ENCODE measurements at places on chromosomes 1 and 21. TPM values are rescaled to one million over a fixed set of nuclear protein-coding genes. Genes with fewer than 3 reads are reported as not detected.

GRCh38 chr1:21594935-21595897 is 73.9 kb downstream of the RAP1GAP start:
- peaks cover 11% of the 10 kb centered on the region for H3K27me3 ChIP-seq
- no peaks in the 10 kb centered on the region for H3K36me3 ChIP-seq
- no peaks in the 10 kb centered on the region for H3K4me1 ChIP-seq
- DNase-seq = peak; percentile 68
- H3K27ac ChIP-seq = no peak overlapping the region

Gene RPTN
- total RNA-seq = not detected

Gene APOBEC4
- total RNA-seq = not detected

Gene FAM78B
- not detected for total RNA-seq

DNA sequence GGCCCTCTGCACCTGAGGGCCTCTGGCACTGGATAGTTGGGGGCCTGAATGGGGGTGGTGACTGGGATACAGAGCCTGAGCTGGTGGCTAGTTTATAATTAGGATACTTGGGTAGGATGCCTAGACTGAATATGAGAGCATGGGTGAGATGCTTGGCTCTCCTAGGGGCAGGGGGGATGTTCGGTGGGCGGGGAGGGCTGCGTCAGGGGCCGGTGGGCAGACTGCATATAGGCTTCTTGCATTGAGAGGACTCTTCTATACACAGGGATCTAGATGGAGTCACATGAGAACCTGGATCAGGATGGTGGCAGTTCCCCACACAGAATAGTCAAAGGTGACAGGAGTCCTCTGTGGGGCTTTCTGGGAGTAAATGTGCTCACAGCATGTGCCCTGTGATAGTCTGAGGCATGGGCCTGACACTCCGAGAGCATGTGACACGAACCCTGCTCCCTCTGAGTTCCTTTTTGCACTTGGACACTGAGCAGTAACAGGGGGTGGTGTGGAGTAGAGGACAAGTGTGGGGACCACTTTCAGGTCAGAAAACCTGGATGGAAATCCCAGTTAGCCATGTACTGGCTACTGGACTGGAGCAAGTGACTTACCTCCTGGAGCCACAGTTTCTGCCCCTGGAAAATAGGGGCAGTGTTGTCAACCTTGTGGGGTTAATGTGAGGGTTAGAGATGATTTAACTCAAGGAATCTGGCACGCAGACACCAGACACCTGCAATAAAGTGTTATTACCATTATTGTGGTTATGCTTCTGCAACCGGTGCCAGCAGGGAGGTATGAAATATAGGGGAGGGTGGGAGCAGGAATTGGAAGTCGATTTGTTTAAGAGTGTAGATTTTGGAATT is 2.2 kb downstream of the MAP7D1 start:
- H3K4me3 ChIP-seq = peak overlapping the region; percentile 84
- DNase-seq = no peak
- H3K36me3 ChIP-seq = peaks cover 27% of the 10 kb centered on the region
- H3K27me3 ChIP-seq = no peaks in the 10 kb centered on the region
- H3K4me1 ChIP-seq = peaks cover 64% of the 10 kb centered on the region

GRCh38 chr1:76951153-76951552 is 83.9 kb downstream of the ST6GALNAC5 start:
- no peaks in the 10 kb centered on the region for H3K36me3 ChIP-seq
- H3K4me3 ChIP-seq = no peak overlapping the region
- no peak overlapping the region for H3K27ac ChIP-seq
- H3K27me3 ChIP-seq = no peaks in the 10 kb centered on the region
- no peaks in the 10 kb centered on the region for H3K4me1 ChIP-seq

GRCh38 chr21:41961753-41962152 is 7.9 kb upstream of the C2CD2 start:
- DNase-seq = no peak
- peak overlapping the region; percentile 31 for H3K4me3 ChIP-seq
- H3K27me3 ChIP-seq = peaks cover 15% of the 10 kb centered on the region
- no peak overlapping the region for H3K27ac ChIP-seq

- no peak for DNase-seq
- H3K4me3 ChIP-seq = no peak overlapping the region
- H3K36me3 ChIP-seq = peaks cover 17% of the 10 kb centered on the region
- peaks cover 2% of the 10 kb centered on the region for H3K27me3 ChIP-seq
These were observed 187.0 kb upstream of the RUNX1 start for GRCh38 chr21:35236090-35236489.

DNA sequence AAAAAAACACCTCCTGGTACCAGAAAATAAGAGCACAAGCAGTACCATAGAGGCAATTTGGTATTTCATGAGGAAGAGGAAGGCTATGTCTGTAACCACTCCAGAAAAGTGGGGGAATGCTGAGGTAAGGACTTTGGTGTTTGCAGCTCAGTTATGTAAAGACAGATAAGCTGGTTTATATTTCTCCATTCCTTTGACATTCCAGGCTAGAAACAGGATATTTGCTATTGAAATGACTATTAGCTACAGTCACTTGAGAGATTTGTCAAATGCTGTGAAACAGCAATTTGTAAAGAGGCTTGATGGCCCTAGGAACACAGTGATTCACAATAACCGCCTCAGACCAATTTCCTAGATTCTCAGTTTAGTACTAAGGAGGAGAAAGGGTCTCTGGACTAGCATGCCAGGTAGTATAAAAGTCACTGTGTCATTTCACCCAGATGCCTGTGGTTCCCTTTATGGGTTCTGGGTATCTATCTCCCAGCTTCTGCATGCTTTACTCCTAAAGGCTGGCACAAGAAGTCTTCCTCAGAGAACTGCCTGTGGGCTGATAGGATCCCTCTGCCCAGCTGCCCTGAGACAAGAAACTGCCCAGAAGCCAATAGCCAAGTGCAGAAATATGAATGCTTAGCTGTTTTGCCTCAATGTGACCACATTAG is 80.5 kb downstream of the VCAM1 start:
- no peak for DNase-seq
- peaks cover 2% of the 10 kb centered on the region for H3K36me3 ChIP-seq
- no peak overlapping the region for H3K27ac ChIP-seq
- H3K27me3 ChIP-seq = peaks cover 18% of the 10 kb centered on the region
- H3K4me3 ChIP-seq = no peak overlapping the region
- no peaks in the 10 kb centered on the region for H3K4me1 ChIP-seq

Gene CATSPERE
- 1.6 TPM for total RNA-seq

DNA sequence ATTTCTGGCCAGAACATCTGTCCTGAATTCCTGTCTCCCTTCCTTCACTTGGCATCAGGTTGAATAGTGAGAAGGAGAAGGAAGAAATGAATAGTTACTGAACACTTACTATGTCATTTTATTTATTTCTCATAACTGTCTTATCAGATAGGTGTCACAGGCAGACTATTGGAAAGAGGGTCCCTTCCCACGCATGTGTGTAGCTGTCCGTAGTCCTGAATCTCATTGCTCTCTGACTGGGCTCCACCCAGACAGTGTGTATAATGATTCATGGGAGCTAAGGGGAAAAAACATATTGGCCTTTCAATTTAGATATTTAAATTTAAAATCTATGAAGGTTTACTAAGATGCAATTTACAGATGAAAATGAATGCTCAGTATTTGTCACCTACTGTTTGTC is 86.1 kb downstream of the OMA1 start:
- H3K27me3 ChIP-seq = no peaks in the 10 kb centered on the region
- no peak overlapping the region for H3K4me3 ChIP-seq
- DNase-seq = no peak
- no peaks in the 10 kb centered on the region for H3K4me1 ChIP-seq
- no peak overlapping the region for H3K27ac ChIP-seq
- H3K36me3 ChIP-seq = no peaks in the 10 kb centered on the region

Gene ZFP69B
- total RNA-seq = 6.3 TPM

GRCh38 chr21:30102871-30103270 is 63.7 kb downstream of the CLDN17 start:
- H3K4me3 ChIP-seq = no peak overlapping the region
- DNase-seq = no peak
- no peaks in the 10 kb centered on the region for H3K4me1 ChIP-seq
- H3K36me3 ChIP-seq = no peaks in the 10 kb centered on the region
- H3K27ac ChIP-seq = no peak overlapping the region

Gene FAAH
- total RNA-seq = 5.3 TPM

DNA sequence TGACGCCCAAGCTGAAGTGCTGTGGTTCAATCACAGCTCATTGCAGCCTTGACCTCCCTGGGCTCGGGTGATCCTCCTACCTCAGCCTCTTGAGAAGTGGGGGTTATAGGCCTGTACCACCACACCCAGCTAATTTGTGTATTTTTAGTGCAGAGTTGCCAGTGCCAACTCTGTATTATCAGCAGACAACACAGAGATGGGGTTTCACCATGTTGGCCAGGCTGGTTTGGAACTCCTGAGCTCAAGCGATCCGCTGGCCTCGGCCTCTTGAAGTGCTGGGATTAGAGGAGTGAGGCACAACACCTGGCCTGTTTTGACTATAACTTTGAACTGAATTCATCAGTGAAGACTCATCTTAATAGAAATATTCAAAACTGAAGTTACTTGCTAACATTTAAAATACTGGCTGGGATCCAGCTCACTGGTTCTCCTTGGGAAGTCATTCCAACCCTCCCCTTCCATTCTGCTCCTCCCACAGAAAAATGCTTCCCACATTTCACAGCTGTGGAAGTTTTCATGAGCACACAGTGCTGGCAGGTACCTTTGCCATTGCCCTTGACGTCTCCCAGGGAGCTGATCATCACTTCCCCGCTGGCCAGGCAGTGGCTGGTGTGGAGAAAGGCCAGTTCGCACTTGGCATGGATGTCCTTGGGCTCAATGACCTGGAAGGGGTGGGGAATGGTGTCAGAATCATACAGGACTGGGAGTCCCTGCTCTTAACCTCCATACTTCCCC is 4.7 kb downstream of the SELENBP1 start:
- no peak for DNase-seq
- no peaks in the 10 kb centered on the region for H3K4me1 ChIP-seq
- no peaks in the 10 kb centered on the region for H3K27me3 ChIP-seq
- no peak overlapping the region for H3K27ac ChIP-seq
- H3K36me3 ChIP-seq = no peaks in the 10 kb centered on the region

Gene HJV
- total RNA-seq = not detected

Gene COL6A1
- 3.8 TPM for total RNA-seq

DNA sequence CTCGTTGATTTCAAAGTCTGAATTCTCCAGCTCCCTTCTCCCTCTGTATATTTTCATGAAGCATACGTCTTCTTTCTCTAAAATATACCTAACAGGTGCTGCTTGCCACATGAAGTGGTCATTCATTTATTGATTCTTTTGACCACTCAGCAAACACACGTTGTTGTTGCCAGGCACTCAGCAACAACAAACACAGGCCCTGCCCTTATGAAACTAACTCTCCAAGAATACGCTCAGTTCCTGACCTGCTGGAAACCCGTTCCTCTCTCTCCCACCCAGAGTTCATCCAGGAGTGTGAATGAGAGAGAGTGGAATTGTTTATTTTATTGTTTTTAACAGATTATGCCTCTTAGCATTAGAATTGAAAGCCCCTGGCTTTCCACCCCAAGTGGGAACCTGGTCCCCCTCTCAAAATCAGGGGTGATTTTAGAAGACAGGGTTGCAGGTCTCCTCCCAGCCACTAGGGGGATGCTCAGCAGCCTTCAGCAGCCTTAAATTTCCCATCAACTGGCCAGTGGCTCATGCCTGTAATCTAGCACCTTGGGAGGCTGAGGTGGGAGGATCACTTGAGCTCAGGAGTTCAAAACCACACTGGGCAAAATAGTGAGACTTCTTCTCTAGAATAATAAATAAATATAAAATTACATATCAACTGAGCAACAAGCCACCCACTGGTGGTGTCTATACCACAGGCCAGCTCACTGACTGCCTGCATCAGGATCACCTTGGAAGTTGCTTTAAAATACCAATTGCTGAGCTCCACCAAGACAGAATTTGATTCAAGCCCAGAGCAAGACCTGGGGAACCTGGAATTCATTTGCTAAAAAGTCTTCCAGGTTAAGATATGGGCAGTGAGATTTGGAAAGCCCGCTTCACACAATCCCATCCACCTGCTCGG is 181.0 kb upstream of the KLHDC7A start:
- H3K4me3 ChIP-seq = no peak overlapping the region
- no peak for DNase-seq
- H3K27ac ChIP-seq = no peak overlapping the region
- H3K27me3 ChIP-seq = peaks cover 17% of the 10 kb centered on the region
- no peaks in the 10 kb centered on the region for H3K4me1 ChIP-seq

- DNase-seq = no peak
- H3K27ac ChIP-seq = no peak overlapping the region
- no peaks in the 10 kb centered on the region for H3K36me3 ChIP-seq
- no peak overlapping the region for H3K4me3 ChIP-seq
These were observed 124.1 kb upstream of the AJAP1 start for GRCh38 chr1:4530166-4530785.

- no peak overlapping the region for H3K4me3 ChIP-seq
- DNase-seq = no peak
- peaks cover 2% of the 10 kb centered on the region for H3K36me3 ChIP-seq
- peaks cover 13% of the 10 kb centered on the region for H3K27me3 ChIP-seq
These were observed 7.4 kb downstream of the NBPF3 start for GRCh38 chr1:21447311-21447710.

GRCh38 chr1:244968471-244968871 is 104.1 kb upstream of the HNRNPU start:
- no peak for DNase-seq
- no peak overlapping the region for H3K4me3 ChIP-seq
- peaks cover 30% of the 10 kb centered on the region for H3K4me1 ChIP-seq
- H3K36me3 ChIP-seq = no peaks in the 10 kb centered on the region
- H3K27ac ChIP-seq = no peak overlapping the region
- H3K27me3 ChIP-seq = peaks cover 4% of the 10 kb centered on the region

- H3K27me3 ChIP-seq = peaks cover under 1% of the 10 kb centered on the region
- H3K4me3 ChIP-seq = no peak overlapping the region
- H3K27ac ChIP-seq = no peak overlapping the region
- H3K4me1 ChIP-seq = peaks cover 4% of the 10 kb centered on the region
These were observed 95.4 kb upstream of the CLDN14 start for GRCh38 chr21:36575306-36575705.

- H3K4me1 ChIP-seq = no peaks in the 10 kb centered on the region
- no peak overlapping the region for H3K4me3 ChIP-seq
- no peaks in the 10 kb centered on the region for H3K36me3 ChIP-seq
- DNase-seq = no peak
- no peak overlapping the region for H3K27ac ChIP-seq
- H3K27me3 ChIP-seq = peaks cover 26% of the 10 kb centered on the region
These were observed 149.3 kb upstream of the WNT4 start for GRCh38 chr1:22292011-22292788.

Gene CD1D
- not detected for total RNA-seq

- no peak for DNase-seq
- H3K36me3 ChIP-seq = no peaks in the 10 kb centered on the region
- H3K4me1 ChIP-seq = no peaks in the 10 kb centered on the region
- H3K27me3 ChIP-seq = peaks cover 4% of the 10 kb centered on the region
These were observed 43.3 kb upstream of the FCRL4 start for GRCh38 chr1:157641177-157641576.

GRCh38 chr1:53738205-53739108 is 507 bp downstream of the GLIS1 start:
- DNase-seq = no peak
- no peak overlapping the region for H3K27ac ChIP-seq
- peaks cover 66% of the 10 kb centered on the region for H3K27me3 ChIP-seq
- H3K4me3 ChIP-seq = peak overlapping the region; percentile 42

DNA sequence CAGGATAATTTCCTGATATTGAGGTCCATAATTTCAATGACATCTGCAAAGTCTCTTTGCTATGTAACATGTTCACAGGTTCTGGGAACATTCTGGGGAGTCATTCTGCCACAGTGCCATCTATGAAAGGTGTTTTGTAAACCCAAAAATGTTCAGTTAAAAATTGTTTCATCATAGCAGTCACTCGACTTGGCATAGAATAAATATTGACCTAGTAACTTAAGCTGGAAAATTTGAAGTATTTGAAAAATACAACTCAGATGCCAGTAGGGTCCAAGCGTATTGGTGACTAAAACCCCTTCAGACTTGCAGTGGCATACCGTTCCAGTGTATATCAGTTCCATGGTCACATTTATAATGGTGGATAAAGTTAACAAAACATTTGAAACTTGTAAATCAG is 6.8 kb downstream of the DESI2 start:
- no peak overlapping the region for H3K27ac ChIP-seq
- H3K36me3 ChIP-seq = peaks cover 51% of the 10 kb centered on the region
- peaks cover 9% of the 10 kb centered on the region for H3K4me1 ChIP-seq
- no peak for DNase-seq
